Heart right ventricle (tissue), 16 donors: ENCODE measurements at places on chromosomes 3 and 15.

DNA sequence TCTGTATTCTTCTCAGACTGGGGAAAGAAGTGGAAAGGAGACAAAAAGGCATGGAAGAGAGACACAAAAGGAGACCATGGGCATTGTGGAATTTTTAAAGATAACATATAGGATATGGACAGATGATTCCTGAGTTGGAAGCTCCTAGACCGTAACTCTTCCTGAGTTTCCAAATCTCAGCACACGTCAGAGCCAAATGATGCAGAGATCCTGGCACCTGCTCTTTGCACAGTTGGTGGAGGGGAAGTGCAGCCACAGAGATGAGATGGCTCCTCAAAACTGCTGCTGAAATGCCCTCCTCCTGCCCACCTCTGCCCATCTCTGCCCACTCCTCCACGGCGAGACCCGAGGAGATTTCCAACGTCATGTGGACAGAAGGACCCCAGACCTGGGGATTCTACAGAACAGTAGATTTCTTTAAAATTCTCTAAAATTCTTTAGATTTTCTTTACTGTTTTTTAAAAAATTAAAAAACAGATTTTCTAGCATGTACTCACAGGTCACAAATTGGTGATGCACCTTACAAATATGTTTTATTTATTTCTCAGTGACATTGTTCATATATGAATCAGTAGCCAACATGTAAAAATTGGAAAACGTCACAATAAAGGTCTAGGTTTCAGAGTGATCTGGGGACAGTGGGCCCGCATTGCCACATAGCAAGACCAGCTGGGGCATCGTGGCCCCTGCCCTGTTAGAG, 8.1 kb downstream of the CPN2 start:
- no peak for DNase-seq

GRCh38 chr3:97692389-97692788, 72.2 kb upstream of the ARL6 start:
- no peak for DNase-seq

- DNase-seq: no peak
These were observed 45.0 kb upstream of the FAH start for GRCh38 chr15:80107774-80108173.

- DNase-seq: no peak
These were observed 20.7 kb downstream of the ADAMTS9 start for GRCh38 chr3:64667138-64667537.

- DNase-seq: no peak
These were observed 43.5 kb upstream of the SNRPA1 start for GRCh38 chr15:101338502-101339057.

DNA sequence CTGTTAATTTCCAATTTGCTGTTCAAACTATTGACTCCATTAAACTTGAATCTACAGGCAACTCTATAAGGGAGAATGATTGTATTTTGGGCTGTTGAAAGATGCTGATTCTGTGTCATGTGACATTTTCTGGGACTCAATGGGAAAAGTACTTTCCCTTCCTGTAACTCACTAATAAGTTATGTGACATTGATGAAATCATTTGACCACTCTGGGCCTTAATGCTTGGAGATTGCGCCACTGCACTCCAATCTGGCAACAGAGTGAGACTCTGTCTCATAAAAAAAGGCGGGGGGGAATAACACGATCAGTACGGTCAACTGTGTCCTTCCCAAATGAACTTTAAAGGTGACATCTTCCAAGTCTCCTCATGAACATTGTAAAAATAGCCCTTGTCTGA, 215.2 kb upstream of the SGO1 start:
- no peak for DNase-seq

DNA sequence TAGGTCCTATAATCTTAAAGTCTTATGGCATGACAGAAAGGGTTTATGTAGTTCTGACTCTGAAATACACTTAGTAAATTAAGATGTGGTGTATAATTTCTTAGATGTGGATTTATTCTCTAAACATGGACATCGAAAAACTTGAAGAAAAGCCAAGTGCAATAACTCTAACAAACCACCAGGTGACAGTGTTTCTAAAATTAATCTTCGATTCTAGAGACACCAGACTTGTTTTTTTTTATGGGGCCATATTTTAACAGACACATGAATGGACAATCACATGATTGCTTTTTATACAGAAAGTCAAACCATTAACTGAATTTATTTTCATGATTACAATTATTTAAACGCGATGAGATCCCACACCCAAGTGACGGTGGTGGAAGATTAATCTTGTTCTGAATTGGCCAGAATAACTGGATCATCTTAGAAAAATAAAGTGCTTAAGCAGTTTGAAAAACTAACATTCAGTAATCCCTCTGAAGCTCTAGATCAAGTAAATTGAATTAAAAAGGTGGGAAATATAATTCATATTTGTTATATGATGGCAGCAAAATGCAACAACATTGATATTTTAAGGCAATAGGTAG, 305.1 kb downstream of the LSAMP start:
- no peak for DNase-seq

GRCh38 chr15:99168601-99169580, 64.0 kb downstream of the SYNM start:
- DNase-seq: no peak

DNA sequence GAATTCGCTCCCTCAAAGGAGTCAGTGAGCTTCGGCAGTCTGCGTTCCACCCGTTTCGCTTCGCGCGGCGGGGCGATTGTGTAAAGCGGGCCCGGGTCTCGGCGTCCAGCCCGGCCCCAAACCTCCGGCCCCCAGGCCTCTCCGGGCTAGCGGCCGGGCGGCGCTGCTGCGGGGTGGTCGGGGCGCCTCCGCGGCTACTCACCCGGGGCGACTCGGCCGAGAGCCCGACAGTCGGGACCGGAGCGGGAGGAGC, 412 bp downstream of the CHDH start:
- no peak for DNase-seq

DNA sequence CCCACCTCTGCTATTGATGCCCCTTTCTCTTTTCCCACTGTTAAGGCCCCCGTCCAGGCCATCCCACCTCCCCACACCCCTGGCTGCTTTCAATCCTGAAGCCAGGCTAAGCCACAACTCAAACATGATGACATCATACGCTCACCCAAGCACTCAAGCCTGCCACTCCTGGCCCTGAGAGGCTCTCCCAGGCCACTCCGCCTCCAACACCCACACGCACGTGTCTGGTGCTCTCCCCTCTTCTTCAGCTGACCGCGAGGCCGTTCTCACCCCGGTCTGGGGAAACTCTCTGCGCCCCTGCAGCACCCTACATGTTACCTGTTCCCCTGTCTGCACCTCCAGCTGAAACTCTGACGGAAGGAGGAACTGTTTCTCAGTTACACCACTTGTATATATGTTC, 6.2 kb downstream of the ZXDC start:
- DNase-seq: no peak

DNA sequence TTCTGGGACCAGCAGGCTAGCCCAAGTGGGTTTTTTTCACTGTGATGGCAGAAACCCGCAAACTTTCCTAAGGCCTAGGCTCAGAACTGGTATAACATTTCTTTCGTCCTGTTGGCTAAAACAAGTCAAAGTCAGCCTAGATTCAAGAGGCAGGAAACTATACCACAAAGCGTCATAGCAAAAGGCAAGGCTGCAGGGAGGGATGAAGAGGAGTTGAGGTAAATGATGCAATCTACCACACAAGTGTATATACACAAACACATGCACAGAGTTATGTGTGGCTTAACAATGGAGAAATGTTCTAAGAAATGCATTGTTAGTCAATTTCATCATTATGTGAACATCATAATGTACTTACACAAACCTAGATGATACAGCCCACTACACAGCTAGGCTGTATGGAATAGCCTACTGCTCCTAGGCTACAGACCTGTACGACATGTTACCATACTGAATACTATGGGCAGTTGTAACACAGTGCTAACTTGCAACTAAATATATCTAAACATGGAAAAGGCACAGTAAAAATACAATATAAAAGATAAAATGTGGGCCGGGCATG, 225.6 kb downstream of the TBL1XR1 start:
- DNase-seq: no peak

GRCh38 chr3:107956991-107957900, 133.6 kb downstream of the CD47 start:
- DNase-seq: peak; percentile 69

DNA sequence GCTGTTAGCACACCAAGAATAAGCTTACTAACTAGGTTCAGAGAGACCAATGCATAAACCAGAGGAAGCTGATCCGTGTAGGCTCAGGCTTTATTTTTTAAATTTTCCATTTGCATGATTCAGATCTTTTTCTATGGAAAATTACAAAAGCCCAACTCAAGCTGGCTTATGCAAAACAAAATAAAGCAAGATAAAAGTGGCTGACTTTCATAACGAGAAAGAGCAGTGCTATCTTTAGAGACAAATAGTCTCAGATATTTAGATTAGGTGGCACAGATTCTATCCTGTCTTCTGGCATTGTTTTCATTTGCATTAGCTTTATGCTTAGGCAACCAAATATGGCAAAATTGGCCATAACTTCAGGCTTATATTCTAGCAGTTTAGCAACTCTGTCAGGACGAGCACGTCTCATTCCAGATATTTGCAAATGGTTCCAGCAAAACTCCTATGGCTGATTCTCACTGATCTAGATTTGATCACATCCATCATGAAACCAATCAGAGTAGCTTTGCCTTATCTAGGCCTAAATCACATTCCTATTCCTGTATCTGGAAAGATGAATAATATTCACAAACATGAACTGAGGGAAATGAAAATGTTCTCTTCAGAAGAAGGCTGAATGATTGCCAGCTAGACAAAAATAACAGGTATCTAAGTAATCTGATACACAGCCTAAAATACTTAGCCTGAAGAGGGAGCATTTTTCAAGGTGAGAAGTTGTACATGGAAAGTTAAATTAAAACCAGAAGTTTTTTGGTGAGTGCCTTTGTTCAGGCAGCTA, 216.4 kb upstream of the DPPA4 start:
- DNase-seq: no peak

GRCh38 chr15:91660174-91660649, 193.3 kb upstream of the SLCO3A1 start:
- DNase-seq: no peak

DNA sequence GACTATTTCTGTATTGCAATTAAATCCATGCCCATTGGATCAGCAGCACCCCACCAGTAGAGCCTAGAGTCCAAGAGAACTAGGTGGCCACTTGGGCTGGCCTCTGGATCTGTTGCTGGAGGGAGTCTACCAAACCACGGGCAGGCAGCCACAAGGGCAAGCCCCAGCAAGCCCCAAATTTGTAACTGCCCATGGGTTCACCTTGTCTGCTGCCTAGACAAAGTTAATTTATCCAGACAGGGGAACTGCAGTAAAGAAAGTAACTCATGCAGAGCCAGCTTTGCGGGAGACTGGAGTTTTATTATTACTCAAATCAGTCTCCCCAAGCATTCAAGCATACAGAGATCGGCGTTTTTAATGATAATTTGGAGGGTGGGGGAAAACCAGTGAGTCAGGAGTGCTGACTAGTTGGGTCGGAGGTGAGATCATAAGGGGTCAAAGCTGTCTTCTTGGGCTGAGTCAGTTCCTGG, 74.0 kb upstream of the TERB2 start:
- no peak for DNase-seq
